ENCODE measurements at places on chromosomes 4 and X. TPM values are rescaled to one million over a fixed set of nuclear protein-coding genes. Genes with fewer than 3 reads are reported as not detected.

- H3K4me3 ChIP-seq = no peak overlapping the region
- H3K27me3 ChIP-seq = no peaks in the 10 kb centered on the region
- DNase-seq = no peak
- H3K36me3 ChIP-seq = peaks cover 7% of the 10 kb centered on the region
- H3K4me1 ChIP-seq = peaks cover 38% of the 10 kb centered on the region
- no peak overlapping the region for H3K27ac ChIP-seq
These were observed 68.2 kb downstream of the ZNF827 start for GRCh38 chr4:145870155-145871020.

- H3K27me3 ChIP-seq = no peaks in the 10 kb centered on the region
- peaks cover 4% of the 10 kb centered on the region for H3K36me3 ChIP-seq
These were observed 47.6 kb downstream of the HTT start for GRCh38 chr4:3122081-3122563.

- no peak overlapping the region for H3K4me3 ChIP-seq
- H3K4me1 ChIP-seq = no peaks in the 10 kb centered on the region
- no peaks in the 10 kb centered on the region for H3K36me3 ChIP-seq
- H3K27ac ChIP-seq = no peak overlapping the region
- DNase-seq = no peak
These were observed 966.2 kb downstream of the RPA4 start for GRCh38 chrX:97849951-97850350.

Gene HAUS3
- total RNA-seq = 30.1 TPM
